ENCODE measurements at places on chromosomes 3 and 15.

DNA sequence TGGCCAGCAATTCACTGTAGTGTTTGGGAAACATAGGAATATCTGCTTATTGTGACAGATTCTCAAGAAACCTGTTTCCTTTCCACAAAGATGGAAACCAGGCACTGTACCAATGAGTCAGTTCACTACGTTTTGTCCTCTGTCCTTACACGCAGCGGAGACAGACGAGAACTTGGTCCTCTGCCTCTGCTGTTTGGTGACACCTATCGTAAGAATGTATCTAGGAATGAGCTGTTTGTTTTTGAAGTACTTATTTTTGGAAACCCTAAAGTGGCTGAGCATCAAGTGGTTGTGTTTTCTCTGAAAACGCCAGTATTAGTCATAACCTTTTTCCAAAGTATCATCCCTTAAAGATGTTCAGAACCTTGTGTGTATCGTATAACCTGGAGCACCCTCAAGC, 93.0 kb downstream of the PGPEP1L start:
- no peak for DNase-seq

DNA sequence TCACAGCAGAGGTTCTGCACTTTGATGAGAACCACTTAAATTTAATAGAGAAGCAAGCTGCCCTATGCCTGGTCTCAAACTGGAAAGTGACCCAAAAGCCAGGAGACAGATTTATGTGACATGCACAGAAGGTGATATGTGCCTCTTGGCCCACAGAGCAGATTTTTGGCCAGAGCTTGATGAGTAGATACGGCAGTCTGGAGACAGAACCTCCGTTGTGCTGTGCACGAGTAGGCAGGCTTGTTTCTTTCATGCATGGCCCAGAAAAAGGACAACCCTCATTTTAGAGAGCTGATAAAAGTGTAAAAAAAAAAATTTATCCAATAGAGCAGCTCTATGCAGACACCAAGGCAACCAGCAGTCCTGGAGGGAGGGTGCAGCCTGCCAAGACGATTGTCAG, 423.1 kb downstream of the CNTN6 start:
- DNase-seq: no peak

DNA sequence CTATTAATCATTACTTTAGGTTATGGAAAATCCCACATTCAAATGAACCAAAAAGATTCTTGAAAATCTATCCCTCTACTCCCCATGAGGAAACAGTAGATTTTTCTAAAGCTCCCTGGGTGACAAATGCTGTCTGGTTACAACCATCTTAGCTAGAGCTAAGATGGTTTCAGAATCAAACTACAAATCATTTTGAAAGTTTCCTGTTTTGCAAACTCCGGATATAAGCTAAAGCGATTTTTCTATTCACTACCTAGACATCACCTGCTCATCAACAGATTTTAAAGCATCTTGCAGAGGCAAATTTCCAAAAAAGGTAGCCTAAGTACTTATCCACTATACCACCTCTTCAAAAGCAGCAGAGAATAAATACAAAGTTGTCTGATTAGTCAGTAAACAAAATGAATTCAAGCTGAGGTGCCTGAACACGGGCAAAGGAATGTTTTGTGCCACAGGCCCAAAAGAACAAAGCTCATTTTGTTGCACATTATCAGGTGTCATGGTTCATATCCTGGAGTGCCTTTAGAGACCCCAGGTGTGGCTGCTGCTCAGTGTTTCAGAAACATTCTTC, 204.9 kb downstream of the TNIK start:
- no peak for DNase-seq

- DNase-seq: no peak
Measured at GRCh38 chr3:4709341-4709740, 216.2 kb downstream of the ITPR1 start.

DNA sequence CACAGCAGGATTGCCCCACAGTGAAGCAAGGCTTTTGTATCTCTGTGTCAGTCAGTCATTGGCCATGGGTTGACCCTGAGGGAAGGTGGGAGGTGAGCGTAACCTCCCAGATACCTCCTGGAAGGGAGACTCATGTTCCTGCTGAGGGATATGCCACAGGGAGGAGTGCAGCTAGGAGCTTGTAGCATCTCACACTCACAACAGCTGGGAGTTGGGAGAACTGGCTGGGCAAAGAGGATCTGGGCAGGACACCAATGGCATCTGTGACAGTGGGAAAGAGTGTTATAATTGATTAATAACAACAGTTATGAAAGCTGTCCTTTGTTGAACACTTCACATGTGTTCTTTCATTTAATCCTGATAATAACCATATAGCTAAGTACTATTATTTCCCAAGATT, 171.0 kb downstream of the TLE3 start:
- no peak for DNase-seq

GRCh38 chr3:152175528-152175889, 93.2 kb upstream of the MBNL1 start:
- no peak for DNase-seq

DNA sequence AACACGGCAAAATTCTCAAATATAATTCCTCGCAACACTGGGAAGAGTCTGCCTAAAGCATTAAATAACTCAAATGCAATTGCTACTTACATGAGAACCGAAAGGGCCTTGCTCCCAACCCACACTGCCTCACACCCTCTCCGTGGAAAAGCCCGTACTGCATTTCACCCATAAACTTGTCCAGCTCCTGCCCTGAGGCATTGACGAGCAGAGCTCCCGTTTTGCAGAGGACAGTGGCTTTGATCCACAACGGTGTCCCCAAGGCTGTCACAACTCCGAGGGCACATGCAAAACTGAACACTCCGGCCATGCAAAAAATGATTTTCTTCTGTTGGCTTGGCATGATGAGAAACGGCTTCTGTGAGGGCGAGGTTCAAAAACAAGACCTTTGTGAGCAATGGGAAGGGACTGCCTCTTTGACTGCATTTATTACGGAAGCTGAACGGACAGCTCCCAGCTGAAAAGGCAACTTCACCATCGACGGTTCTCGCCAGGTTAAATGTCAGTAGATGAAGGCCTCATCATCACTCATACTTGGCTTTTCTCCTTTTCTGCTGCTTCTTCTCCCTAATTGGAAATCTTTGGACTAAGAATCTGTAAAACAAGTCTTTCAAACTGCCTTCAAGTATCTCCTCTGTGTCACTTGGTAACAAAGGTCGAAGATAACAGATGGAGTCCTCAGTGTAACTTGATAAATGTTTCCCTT, at the start of gene CLRN1:
CLRN1 (minus strand) TSS at position 362 of the 706 bp plus-strand sequence; CDS start at position 343, 19 bp downstream.
- no peak for DNase-seq

GRCh38 chr3:125585595-125586223, 9.6 kb downstream of the OSBPL11 start:
- DNase-seq: peak; percentile 13

Data from nucleus accumbens (tissue), 56 donors.